ENCODE measurements at places on chromosomes 7 and 10. TPM values are rescaled to one million over a fixed set of nuclear protein-coding genes. Genes with fewer than 3 reads are reported as not detected.

DNA sequence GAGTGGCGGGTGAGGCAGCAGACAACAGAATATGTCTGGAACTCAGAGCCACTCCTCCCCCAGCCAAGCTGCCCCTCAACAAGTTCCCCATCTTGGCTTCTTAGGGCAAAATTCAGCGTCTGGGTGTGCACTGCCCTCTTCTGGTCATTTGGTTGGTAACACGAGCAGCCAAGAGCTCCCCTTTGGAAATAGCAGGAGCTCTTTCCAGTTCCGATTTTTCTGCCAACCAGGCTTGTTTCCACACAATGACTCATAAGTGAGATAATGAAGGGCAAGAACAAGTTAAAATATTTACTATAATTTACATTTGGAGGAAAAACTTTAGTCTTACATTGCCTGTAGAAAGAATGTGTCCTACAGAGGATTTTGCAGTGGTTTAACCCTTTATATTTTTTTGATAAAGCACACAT, 70.5 kb downstream of the ADCYAP1R1 start:
- H3K36me3 ChIP-seq, result no peaks in the 10 kb centered on the region
- no peak overlapping the region for H3K4me3 ChIP-seq
- DNase-seq, result peak; percentile 88
- peaks cover 16% of the 10 kb centered on the region for H3K27me3 ChIP-seq

DNA sequence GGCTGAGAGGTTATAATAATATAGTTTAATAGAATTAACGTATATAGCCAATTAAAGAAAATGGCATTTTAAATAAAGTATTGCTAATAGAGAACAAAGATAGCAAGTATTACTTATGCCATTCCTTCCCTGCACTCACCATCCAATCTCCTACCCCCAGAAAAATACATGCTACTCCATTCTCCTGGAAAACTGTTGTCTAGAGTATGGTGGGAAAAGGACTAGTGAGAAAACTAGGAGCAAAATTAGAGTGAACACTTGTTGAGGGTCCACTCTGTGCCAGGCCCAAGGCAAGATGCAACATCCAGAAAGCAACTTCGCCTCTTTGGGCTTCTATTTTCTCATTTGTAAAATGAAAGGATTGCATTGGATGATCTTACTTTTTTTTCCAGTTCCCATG, 149.1 kb downstream of the CPED1 start:
- no peak for DNase-seq
- H3K27ac ChIP-seq, result no peak overlapping the region
- no peak overlapping the region for H3K4me3 ChIP-seq

Gene CTAGE15
- 1.3 TPM for total RNA-seq

GRCh38 chr10:110497438-110498086, at the start of gene DUSP5:
Gene DUSP5, plus strand, starts transcription at chr10:110497907. Its CDS starts 215 bp downstream, at chr10:110498122.
- peak within 1 kb of the TSS; percentile 96 for H3K4me3 ChIP-seq
- peaks cover 38% of the 10 kb centered on the region for H3K4me1 ChIP-seq
- H3K27me3 ChIP-seq, result no peaks in the 10 kb centered on the region

Gene GATA3
- 2.6 TPM for total RNA-seq

GRCh38 chr7:127512663-127513062, 72.7 kb downstream of the GCC1 start:
- peaks cover 29% of the 10 kb centered on the region for H3K27me3 ChIP-seq
- no peak overlapping the region for H3K4me3 ChIP-seq
- no peak overlapping the region for H3K27ac ChIP-seq
- no peaks in the 10 kb centered on the region for H3K4me1 ChIP-seq
- H3K36me3 ChIP-seq, result no peaks in the 10 kb centered on the region

DNA sequence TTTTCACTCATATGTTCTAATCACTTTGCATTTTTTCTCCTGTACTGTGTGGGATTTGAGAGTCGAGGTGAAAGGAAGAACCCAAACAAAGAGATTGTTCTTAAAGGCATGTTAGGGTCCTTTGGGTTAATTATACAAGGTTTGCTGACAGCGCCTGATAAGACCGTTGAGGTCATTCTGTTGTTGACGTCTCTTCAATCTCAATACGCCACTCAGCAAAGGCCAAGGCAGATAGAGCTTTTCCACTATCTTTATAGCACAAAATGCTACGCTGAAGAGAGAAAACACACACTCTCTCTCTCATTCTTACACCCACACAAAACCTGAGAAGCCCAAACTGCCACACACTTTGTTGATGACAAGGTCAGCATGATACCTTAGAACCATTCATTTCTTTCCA, 228.7 kb downstream of the CNTNAP2 start:
- no peak overlapping the region for H3K4me3 ChIP-seq
- H3K36me3 ChIP-seq, result no peaks in the 10 kb centered on the region
- no peak overlapping the region for H3K27ac ChIP-seq
- no peaks in the 10 kb centered on the region for H3K4me1 ChIP-seq

Gene GRM3
- total RNA-seq, result not detected

- no peaks in the 10 kb centered on the region for H3K27me3 ChIP-seq
- peaks cover 34% of the 10 kb centered on the region for H3K4me1 ChIP-seq
- no peak for DNase-seq
- H3K4me3 ChIP-seq, result peak overlapping the region; percentile 67
- H3K27ac ChIP-seq, result no peak overlapping the region
- H3K36me3 ChIP-seq, result no peaks in the 10 kb centered on the region
These were observed 22.3 kb downstream of the ZNF783 start for GRCh38 chr7:149284343-149284742.

GRCh38 chr7:15628876-15629275, 57.6 kb downstream of the MEOX2 start:
- H3K27ac ChIP-seq, result peak overlapping the region; percentile 25
- no peaks in the 10 kb centered on the region for H3K27me3 ChIP-seq
- H3K4me3 ChIP-seq, result no peak overlapping the region
- H3K4me1 ChIP-seq, result peaks cover 18% of the 10 kb centered on the region
- peak; percentile 39 for DNase-seq
- H3K36me3 ChIP-seq, result no peaks in the 10 kb centered on the region

- no peaks in the 10 kb centered on the region for H3K36me3 ChIP-seq
- no peak overlapping the region for H3K4me3 ChIP-seq
- no peak for DNase-seq
- no peak overlapping the region for H3K27ac ChIP-seq
- no peaks in the 10 kb centered on the region for H3K4me1 ChIP-seq
These were observed 178.6 kb downstream of the CXCL12 start for GRCh38 chr10:44206127-44206818.

GRCh38 chr7:92997152-92997551, 120.6 kb downstream of the SAMD9 start:
- no peaks in the 10 kb centered on the region for H3K27me3 ChIP-seq
- no peaks in the 10 kb centered on the region for H3K36me3 ChIP-seq
- H3K4me1 ChIP-seq, result no peaks in the 10 kb centered on the region
- no peak for DNase-seq
- no peak overlapping the region for H3K4me3 ChIP-seq

DNA sequence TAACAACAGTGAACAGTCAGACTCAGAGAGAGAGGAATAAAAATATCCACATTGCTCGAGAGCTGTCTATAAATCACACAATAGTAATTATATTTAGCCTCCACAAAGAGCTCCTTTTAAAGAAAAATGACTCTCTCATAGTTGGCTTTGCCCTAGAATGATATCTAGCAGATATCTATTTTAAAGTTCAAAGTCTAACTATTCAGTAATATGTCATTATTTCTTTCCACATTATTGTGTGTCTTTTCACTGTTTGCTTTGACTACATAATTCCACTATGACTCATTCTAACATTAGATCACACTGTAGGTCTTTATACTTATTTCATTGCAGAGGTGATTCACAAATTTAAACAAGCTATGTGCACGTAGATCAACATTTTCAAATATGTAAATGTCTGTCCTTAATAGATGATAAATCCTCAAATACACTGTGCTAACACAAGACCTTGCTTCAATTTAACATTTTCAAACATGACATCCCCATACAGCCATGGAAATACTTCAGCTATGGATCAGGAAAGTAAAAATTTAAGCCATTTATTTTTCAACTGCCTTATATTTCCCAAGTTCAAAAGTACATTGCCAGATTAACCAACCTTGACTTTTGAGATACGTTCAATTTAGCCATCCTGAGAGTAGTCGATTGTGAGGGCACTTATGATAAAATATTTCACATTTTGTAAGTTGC, 99.9 kb upstream of the AKR1E2 start:
- peaks cover 39% of the 10 kb centered on the region for H3K4me1 ChIP-seq
- peak overlapping the region; percentile 34 for H3K4me3 ChIP-seq
- peak overlapping the region; percentile 98 for H3K27ac ChIP-seq
- peak; percentile 83 for DNase-seq

DNA sequence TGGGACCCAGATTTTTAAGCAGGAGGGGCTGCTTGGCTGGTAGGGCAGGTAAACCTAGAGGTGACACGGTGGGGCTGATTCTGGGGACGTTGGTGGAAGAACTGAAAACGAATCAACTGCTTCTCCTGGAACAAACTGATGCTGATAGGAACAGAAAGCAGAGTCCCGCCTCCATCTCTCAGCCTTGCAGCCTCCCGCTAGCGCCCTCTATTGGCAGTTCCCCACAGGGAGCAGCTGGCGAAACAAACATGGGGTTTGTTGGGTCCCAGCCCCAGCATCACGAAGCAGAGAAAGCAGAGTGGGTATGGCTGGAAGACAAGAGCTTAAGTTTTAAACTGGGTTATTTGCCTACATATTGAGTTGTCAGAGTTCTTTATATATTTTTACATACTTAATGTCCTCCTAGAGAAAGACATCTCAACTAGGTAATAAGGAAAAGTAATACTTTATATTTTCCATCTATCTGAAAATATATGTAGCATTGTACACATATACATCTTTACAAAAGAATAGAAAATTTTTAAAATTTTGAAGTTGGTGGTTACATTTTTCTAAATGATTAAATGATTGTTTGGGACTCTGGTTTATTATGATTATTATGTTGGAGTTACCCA, 42.3 kb upstream of the FOXI2 start:
- H3K27me3 ChIP-seq, result peaks cover 14% of the 10 kb centered on the region
- peak; percentile 42 for DNase-seq
- no peaks in the 10 kb centered on the region for H3K4me1 ChIP-seq
- H3K4me3 ChIP-seq, result no peak overlapping the region
- no peak overlapping the region for H3K27ac ChIP-seq

DNA sequence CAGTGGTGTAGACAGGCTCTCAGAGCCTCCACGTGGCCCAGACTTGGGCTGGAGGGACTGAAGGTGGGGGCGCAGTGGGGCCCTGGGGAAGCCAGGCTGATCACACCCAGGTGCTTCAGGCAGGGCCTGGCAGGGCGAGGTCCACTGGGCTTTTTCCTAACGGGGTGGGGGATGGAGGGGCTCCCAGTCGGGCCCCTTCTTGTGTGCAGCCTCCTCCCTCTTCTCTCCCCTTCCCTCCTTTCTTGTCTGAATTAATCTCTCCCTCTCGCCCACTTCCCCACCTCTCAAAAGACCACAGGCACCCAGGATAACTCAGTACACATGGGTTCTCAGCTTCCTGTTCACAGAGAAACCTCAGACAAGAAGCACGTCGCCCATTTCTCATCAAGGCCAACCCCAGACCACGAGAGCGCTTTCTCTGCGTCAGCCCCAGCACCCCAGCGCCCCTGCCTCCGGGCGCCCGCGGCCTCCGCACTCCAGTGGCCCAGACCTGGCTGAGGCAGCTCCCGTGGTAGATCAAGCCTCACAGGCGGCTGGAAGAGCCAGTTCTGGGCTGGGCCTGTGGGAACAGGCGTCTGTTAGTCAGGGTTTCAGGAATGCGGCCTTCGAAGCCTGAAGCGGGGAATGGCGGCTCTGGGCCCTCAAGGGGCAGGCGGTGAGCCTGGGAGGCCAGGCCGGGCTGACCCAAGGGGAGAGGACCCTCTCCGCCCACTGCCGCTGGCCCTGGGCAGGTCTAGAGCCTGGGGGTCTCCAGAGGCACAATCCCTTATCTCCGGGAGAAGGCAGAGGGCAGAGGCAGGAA, 50.6 kb downstream of the PWWP2B start:
- 0 out of 2 replicates have a peak overlapping the region, but pooled peaks have one; percentile 16 for H3K4me3 ChIP-seq
- peak; percentile 75 for DNase-seq
- H3K4me1 ChIP-seq, result peaks cover 31% of the 10 kb centered on the region
- no peaks in the 10 kb centered on the region for H3K36me3 ChIP-seq
- peak overlapping the region; percentile 98 for H3K27ac ChIP-seq

Gene GIMAP8
- total RNA-seq, result not detected

DNA sequence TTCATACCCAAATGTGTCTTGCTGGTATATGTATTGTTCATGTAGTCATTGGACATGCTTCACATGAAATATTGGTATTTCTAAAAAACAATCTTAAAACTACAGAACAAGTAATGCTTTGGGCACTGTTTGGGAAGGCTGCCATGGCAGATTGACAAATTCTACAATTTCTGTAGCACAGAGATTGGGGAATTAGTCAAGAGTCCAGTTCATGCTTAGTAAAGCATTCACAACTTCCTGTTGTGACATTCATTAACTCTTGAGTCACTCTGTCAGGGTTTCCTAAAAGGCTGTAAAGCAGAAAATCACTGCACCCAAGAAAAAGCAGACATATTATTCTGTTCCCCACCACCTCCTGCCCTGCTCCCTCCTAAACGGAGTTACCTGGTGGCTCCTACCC, 398.9 kb downstream of the PHTF2 start:
- no peak for DNase-seq
- H3K36me3 ChIP-seq, result no peaks in the 10 kb centered on the region
- H3K4me1 ChIP-seq, result no peaks in the 10 kb centered on the region
- no peak overlapping the region for H3K4me3 ChIP-seq

Gene FAM180A
- not detected for total RNA-seq

DNA sequence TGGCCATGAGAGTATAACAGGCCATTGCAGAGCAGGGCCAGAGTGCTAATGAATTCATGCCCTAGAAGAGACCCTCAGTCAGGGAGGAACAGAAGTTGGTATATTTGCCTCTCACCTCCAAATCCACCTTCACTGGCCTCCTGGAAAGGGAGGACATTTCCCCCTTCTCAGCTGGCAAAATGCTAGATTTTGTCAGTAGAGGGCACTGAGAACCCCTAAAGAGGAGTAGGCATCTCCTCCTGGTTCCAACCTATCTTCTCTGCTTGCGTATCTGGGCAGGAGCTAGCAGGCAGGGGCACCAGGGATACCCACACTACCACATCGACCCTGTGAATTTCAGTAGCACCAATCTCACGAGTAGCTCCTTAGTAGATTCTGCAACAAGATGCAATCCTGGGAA, 79.8 kb upstream of the GHITM start:
- no peaks in the 10 kb centered on the region for H3K27me3 ChIP-seq
- DNase-seq, result no peak
- no peak overlapping the region for H3K27ac ChIP-seq
- no peaks in the 10 kb centered on the region for H3K36me3 ChIP-seq

Gene NCAPG2
- total RNA-seq, result 49.2 TPM

GRCh38 chr7:13702251-13702650, 287.2 kb downstream of the ETV1 start:
- H3K4me1 ChIP-seq, result no peaks in the 10 kb centered on the region
- H3K27me3 ChIP-seq, result no peaks in the 10 kb centered on the region
- H3K4me3 ChIP-seq, result no peak overlapping the region

Gene ANKRD30A
- total RNA-seq, result 0.12 TPM

DNA sequence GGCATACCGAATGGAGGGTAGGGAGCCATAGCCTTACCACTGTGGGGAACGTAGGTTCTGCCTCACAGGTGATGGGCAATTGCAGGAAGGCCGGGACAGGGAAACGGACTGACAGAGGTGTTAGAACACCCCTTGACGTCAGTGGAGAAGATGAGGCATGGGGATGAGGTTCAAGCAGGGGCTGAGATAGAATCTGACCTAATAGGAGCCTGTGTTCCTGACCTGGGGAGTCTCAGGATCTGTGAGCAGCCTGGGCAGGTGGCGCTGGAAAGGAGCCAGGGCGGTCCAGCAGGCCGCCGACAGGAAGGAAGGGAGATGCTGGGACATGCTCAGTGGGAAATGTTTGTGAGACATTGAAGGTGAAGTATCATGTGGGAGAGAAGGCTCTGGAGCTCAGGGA, 109.4 kb downstream of the WDFY4 start:
- no peaks in the 10 kb centered on the region for H3K36me3 ChIP-seq
- H3K4me1 ChIP-seq, result no peaks in the 10 kb centered on the region
- no peak overlapping the region for H3K27ac ChIP-seq

GRCh38 chr10:52308251-52309031, 5.6 kb upstream of the DKK1 start:
- 0 out of 2 replicates have a peak overlapping the region, but pooled peaks have one; percentile 2 for H3K27ac ChIP-seq
- no peaks in the 10 kb centered on the region for H3K36me3 ChIP-seq
- H3K4me1 ChIP-seq, result peaks cover 36% of the 10 kb centered on the region
- peak; percentile 94 for DNase-seq
- H3K4me3 ChIP-seq, result peak overlapping the region; percentile 55

Gene RASSF4
- total RNA-seq, result 7.7 TPM
